ENCODE measurements at places on chromosomes 16 and 17.

- no peak for DNase-seq
Measured at GRCh38 chr17:75765981-75766380, 989 bp upstream of the GALK1 start.

DNA sequence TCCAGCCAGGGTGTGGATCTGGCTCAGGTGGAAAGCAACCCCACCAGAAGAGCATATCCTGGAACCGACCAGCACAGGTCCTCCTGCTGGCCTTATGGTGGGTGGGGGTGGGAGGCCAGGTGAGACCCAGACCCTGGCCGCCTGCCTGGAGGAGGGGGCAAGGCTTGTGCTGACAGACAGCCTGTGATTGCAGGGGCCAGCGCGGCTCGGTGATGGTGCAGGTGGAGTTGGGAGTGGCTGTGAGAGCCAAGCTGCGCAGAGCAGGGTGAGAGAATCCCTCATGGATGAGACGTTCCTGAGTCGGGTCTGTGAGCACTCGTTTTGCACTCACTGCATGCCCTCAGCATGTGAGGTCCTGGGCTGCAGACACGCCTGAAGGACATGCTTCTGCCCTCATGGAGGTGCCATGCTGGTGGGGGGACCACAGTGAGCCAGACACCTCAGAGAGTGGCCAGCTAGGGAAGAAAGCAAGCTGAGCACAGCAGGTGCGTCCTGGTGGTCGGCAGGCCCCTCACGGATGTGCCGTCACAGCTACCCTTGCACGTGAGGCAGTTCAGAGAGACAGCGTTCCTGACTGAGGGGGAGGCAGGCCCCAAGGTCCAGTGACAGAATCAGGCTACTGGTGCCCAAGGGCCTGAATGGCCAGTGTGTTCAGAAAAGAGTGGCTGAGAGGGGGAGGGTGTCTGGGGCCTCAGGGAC is 3.8 kb upstream of the KCNJ12 start:
- DNase-seq: no peak

DNA sequence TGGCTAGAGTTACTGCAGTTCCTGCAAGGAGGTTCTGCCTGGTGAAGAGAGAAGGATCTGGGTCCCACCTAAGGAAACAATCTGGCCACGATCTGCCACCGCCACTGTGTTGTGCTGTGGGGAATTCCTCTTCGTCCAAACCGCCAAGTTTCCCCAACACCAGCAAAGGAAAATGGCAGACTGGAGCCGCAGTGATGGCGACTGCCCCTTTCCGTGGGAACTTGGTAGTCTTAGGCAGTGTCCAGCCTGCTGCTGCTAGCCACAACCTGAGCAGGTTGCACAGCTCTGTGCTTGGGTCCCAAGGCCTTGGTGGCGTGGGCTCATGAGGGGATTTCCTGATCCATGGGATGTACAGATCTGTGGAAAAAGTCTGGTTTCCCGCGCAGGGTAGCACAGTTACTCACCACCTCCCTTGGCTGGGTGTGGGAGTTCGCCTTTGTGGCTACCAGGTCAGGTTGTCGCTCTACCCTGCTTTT is 28.6 kb downstream of the NFATC3 start:
- DNase-seq: no peak

- no peak for DNase-seq
Measured at GRCh38 chr16:47377154-47377553, 83.7 kb downstream of the ITFG1 start.

- DNase-seq: no peak
Measured at GRCh38 chr16:77344341-77344740, 90.5 kb downstream of the ADAMTS18 start.
